ENCODE measurements at places on chromosomes 3 and 15.

GRCh38 chr15:80317389-80318182 lies 65.6 kb upstream of the CTXND1 start:
- DNase-seq, result peak; percentile 77

- DNase-seq, result no peak
These were observed 12.4 kb downstream of the SLC2A2 start for GRCh38 chr3:171013822-171014748.

- DNase-seq, result no peak
These were observed 26.9 kb upstream of the MTMR14 start for GRCh38 chr3:9622438-9622837.

DNA sequence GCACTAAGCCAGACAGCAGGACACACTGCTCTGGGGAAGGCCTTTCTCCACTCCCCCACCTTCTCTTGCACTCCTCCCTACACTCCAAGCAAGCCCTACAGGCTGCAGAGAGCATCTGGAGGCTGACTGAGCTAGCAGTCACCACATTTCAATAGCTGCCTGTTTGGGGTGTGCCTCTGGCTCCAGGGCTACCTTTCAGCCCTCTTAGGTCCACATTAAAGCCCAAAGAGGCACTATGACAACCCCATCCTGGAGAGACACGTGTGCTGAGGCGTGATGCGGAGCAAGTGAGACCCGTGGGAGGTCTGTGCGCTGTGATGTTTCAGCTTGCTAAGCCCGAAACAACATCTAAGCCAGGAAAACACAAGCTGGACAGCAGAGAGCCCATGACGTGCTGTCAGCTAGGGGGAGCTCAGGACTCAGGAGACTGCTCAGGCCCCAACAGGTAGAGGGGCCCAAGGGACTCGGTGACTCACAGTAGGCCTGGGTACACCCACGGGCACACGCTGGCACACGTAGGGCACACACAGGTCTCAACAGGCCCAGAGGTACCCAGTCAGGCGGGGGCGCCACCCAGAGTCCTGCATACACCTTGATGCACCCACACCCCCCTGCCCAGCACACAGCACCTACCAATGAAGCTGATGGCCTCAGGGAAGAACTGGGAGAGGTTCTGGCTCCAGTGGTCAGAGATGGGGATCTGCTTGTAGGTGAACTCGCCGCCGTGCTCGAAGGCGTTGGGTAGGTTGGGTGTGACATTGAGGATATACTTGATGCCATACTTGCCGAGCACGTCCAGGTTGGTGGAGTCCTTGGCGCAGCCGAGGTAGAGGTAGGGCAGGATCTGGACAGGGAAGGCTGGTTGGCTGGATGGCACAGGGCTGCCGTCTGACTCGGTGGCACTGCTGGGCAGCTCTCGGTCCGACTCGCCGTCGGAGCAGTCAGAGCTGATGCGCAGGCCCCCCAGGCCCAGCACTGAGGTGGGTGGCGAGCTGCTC lies 2.8 kb downstream of the DUSP7 start:
- no peak for DNase-seq

DNA sequence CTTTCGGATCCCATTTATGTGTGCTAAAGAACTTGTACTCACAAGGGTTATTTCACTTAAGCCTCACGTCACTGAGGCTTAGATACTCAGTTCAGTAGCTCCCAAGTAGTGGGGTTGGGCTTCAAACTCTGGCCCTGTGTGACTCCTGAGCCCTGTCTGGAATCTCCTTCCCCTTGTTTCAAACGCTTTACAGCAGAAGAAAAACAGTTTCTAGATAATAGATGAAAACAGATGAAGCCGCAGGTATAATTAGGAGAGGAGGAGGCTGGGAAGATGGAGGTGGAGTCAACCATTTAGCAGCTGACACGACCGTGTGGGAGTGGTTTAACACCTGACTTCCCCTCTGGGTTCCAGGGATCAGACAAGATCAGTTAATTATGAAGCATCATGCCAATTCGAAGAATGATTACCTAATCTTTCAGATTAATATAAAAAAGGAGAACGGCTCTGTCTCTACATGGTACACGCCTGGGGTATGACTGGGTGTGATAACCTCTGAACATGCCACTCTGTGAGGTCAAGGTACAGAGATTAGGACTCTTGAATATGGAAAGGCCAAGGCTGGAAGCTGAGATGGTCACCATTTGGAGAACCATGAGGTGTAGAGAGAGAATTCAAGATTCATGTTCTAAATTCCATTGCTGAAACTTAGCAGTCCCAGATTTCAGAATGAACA lies 31.1 kb downstream of the TPM1 start:
- no peak for DNase-seq

- no peak for DNase-seq
These were observed 419 bp downstream of the HYKK start for GRCh38 chr15:78507831-78508160.

DNA sequence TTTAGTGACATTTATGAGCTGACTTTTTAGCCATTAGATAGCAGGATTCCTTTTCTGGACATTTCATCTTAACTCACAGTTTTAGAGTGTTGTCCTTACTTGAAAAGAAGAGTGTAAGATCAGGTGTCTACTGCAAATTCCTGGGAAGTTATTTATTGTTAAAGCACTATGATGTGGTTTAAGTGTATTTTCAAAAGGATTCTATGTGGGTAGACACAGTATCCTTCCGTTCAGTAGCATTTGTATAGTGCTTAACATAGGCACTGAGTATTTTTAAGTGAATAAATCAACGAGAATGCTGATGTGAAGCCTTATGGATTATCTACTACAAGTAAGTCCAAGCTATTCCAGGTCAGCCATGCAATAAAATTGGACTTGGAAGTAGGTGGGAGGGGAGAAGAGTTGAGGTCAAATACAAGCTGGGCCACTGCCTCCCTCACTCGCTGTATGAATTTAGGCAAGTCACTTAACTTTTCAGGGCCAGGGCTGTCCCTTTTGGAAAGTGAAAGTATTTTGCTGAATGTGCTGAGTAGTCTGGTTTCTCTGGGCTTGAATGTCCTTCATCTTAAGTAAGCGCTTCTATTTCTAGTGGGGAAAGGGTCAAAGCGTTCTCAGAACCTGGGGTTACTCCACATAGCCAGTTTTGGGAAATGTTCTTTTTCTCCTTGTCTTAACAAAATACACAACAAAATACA lies 48.6 kb downstream of the GAP43 start:
- DNase-seq, result no peak

DNA sequence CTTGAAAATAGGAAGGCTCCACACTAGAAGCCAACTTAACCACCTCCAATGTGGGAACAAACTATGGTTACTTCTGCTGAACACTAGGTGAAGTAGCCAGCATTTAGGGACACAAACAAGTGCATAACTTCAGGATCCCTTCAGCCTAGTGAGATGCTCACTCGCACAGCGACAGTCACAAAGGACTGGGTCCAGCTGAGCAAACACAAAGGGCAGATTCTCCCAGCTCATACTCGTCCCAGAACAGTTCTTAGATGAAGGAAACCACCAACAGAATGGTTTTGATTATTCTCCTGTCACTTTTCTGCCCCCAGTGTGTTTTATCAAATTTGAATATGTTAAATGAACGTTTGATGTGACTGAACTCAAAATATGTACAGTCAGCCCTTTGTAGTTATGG lies 201.6 kb downstream of the KCNAB1 start:
- DNase-seq, result no peak

- no peak for DNase-seq
These were observed 26.6 kb downstream of the SLC28A1 start for GRCh38 chr15:84910928-84911623.

DNA sequence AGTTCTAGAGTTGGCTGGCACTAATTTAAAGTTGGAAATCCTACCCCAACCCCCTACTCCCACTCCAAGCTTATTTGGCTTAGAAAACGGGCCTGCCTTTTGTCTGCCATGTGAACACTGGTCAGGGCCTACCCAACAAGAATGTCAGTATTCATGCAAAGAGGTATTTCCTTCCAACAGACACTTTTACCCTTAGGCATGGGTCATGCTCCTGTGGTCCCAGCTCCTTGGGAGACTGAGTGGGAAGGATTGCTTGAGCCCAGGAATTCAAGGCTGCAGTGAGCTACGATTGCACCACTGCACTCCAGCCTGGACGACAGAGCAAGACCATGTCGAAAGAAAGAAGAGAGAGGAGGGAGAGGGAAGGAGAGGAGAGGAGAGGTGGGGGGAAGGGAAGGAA lies 137.5 kb upstream of the LRTM1 start:
- no peak for DNase-seq

GRCh38 chr3:51975852-51976549 lies 1.1 kb downstream of the ABHD14A start:
- DNase-seq, result peak; percentile 68

- no peak for DNase-seq
These were observed 105.9 kb downstream of the ROBO1 start for GRCh38 chr3:79661896-79662295.

GRCh38 chr3:185759512-185759911 lies 65.3 kb downstream of the IGF2BP2 start:
- DNase-seq, result no peak

DNA sequence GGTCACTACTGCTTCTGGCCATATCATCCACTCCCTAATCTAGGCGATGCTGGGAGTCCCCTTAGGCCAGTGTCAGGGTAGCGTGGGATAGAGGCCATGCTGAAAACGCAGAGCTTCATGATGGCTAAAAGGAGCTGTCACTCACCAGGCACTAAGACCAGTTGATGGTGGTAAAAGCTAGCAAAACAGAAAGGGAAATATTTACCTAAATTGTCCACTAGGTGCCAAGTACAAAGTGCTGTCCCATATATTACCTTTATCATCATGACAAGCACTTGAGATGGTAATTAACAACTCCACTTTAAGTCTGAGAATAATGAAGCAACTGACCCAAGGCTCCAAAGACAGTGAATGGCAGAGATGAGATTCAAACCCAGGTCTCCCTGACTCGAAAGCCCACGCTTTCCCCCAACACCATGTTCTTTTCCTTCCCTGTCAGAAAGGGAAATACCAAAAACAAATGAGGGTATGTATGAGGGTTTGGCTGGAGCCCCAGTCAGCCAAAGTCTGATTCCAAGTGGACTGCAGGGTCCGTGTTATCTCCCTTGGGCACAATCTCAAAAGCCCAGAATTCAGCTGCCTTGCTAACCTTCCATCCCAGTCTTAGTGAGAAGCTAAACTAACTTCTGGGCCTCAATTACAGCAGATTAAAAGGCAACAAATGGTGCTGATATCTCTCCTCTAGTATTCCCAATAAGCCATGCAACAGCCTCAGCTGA lies 84.7 kb downstream of the RBPMS2 start:
- DNase-seq, result no peak

Data from LHCN-M2 (cell line).